ENCODE measurements at places on chromosomes 6 and 20.

DNA sequence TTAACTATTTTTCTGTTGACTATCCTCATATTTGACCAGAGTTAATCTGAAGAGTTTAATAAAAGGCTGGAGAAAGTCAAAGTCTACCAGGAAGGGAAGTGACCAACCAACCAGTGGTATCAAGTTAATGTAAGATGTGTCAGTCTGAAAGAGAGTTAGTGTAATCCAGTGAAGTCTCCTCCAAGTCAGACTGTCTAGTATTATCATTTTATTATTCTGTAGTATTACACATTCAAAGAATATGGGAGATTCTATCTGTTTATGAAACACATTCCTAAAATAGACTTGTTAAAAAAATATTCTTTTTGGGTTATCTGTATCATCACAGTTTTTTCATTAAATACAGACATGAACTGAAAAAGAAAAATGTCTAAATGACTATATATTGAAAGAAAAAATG lies 194.4 kb downstream of the BTBD9 start:
- no peak for DNase-seq

- DNase-seq = no peak
Observed at GRCh38 chr6:3664625-3665041, 86.9 kb downstream of the PXDC1 start.

- DNase-seq = no peak
Observed at GRCh38 chr20:37991157-37991866, 41.9 kb downstream of the TTI1 start.

DNA sequence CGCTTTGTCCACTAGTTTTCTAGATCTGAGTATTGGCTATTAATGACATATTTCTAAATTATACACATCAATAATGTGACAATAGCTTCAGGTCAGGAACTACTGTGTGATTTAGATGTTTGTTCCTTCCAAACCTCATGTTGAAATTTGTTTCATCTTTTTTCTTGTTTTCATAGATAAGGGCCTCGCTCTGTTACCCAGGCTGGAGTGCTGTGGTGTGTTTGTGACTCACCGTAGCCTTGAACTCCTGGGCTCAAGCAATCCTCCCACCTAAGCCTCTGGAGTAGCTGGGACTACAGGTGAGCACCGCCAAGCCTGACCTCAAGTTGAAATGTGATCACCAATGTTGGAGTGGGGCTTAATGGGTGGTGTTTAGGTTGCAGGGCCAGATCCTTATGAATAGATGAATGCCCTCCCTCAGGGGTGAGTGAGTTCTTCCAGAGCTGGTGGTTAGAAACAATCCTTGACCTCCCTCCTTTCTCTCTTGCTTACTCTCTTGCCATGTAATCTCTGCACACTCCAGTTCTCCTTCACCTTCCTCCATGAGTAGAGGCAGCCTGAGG lies 5.9 kb upstream of the NQO2 start:
- no peak for DNase-seq

GRCh38 chr6:1346101-1346500 lies 34.2 kb downstream of the FOXQ1 start:
- no peak for DNase-seq

DNA sequence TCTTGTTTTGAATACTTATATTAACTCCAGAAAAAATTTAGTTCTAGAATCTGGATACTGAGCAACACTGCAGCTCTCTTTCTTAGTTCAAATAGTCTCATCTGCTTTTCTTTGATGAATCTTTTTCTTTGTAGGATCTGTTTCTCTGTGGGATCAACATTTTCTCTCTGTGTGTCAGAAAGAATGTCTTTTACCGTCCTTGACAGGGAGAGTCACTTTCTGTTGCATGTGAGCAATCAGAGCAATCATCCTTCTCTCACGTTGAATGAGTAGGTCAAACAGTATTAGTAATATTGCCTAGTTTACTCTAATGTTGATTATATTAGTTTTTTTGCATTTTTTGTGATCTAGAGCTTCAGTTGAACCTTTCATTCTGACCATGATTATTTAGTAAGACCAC lies 130.9 kb downstream of the TRMT11 start:
- DNase-seq = no peak

- no peak for DNase-seq
Observed at GRCh38 chr20:58715391-58715800, 22.8 kb downstream of the NPEPL1 start.

- no peak for DNase-seq
Observed at GRCh38 chr6:142846883-142847287, 98.1 kb downstream of the HIVEP2 start.

GRCh38 chr6:31405996-31406395 lies 2.6 kb downstream of the MICA start:
- no peak for DNase-seq

- no peak for DNase-seq
Observed at GRCh38 chr6:29917857-29918256, 24.5 kb upstream of the HLA-A start.

DNA sequence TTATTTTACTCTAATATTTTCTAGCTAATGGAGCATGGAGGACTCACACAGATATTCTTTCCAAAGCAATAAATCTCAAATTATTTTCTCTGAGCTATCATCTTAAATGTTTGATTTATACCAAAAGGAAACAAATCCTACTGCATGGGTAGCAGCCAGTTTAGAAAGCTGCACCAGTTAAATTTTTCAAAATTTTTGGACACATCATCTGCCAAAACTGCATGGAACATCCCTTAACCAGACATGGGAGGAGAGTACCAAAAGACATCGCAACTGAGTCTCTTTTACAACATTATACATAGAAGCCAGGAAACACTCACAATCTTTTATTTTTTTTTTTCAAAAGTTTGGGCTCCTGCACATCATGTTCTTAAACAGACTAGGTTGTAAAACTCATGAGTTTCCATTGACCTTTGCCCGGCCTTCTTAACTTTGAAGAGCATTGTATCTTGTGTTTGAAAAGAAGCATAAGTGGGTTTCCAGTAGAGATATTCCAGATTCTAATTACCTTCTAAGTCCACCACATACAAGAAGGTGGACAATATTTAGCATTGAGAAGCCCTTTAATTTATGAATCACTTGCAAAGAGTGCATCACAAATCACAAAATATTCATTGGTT lies 87.7 kb upstream of the HMGCLL1 start:
- no peak for DNase-seq

DNA sequence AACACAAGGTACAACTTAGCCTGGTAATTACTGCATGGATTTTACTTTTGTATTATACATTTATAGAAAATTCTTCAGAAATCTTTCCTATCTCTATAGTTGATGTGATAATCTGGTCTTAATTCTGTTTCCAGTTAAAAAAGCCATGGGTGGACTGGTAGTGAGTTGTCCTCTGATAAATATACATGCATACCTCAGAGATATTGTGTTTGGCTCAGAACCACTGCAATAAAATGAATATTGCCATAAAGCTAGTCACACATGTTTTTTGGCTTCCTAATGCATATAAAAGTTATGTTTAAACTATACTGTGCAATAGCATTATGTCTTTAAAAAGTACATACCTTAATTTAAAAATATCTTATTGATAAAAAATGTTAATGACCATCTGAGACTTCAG lies 708.6 kb upstream of the MARCKS start:
- no peak for DNase-seq

GRCh38 chr20:24918579-24919566 lies 30.2 kb upstream of the CST7 start:
- no peak for DNase-seq

DNA sequence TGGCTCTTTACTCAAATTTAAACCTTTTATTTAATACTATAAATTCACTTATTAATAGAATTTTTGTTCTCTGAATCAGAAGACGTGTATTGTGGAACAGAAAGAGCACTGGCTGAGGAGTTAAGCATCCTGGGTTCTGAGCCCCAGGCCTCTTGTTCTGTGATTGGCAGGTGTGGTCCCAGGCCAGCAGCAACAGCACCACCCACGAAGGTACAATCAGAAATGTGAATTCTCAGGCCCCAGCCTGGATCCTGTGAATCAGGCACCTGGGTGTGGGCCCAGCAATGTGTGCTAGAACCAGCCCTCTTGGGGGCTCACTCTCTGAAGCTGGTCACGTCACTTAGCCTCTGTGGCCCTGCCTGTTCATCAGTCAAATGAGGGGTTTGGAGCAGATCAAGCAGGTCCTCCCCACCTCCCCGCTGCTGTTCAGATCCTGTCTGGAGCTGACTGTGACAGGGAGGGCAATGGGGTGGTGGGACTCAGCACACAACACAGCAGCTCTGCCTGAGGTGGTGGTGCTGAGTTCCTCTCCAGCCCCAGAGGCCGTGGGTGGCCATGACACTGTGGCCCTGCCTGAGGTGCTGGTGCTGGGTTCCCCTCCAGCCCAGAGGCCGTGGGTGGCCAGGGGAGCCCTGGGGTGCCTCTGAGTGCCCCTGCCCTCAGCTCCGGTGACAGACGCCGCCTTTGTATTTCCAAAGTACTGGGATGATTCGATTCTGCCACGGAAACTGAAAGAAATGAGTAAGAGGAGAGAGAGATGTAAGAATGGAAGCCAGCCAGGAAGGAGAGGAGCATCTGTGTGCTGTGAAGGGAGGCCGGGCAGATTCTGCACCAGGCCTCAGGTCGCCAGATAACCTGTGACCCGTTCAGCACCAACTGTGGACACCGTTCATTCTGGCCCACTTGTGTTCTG lies 41.6 kb upstream of the FRMD1 start:
- DNase-seq = no peak

DNA sequence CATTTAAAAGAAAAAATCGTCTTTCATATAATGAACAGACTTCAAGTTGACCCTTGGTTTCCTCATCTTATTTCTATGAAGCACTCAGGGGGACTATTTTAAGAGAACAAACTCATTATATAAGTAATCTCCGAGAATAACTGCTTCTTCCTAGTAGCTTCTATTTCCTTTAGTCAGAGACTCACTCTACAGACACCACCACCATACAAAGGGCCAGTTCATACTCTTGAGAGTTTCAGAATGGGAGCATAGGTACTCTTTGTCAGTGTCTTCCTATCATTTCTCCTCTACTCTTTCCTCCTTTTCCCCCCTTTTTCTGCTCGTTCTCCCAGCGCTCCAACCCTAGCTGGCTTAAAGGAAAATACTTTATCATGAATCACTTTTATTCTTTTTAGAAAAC lies 104.9 kb downstream of the CDKAL1 start:
- DNase-seq = no peak

DNA sequence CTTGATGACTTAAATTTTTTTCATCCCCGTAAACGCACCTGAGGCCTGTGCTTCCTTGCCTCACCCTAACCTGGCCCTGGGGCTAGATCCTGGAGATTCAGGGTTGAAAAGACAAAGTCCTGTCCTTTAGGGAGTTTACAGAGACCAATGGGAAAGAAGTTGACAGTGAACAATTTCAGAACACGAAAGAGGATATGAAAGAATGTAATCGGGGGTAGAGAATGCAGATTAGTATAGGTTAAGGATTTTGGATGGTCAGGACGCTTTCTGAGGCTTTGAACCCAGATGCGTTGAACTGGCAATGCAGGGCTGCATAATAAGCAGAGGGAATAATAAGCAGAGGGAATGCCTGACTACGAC lies 1.7 kb upstream of the FBXO5 start:
- no peak for DNase-seq
